Breast epithelium (tissue), 4 donors: ENCODE measurements at places on chromosomes 12 and 14.
A peak's percentile ranks its signal among the peaks of the same experiment; 100 is the strongest.

- no peaks in the 10 kb centered on the region for H3K4me1 ChIP-seq
- H3K4me3 ChIP-seq: peak overlapping the region; percentile 43
- H3K27ac ChIP-seq: no peak overlapping the region
- H3K36me3 ChIP-seq: no peaks in the 10 kb centered on the region
- H3K27me3 ChIP-seq: peaks cover 25% of the 10 kb centered on the region
Measured at GRCh38 chr14:103273145-103273744, 60.8 kb upstream of the EIF5 start.

- no peaks in the 10 kb centered on the region for H3K27me3 ChIP-seq
- no peaks in the 10 kb centered on the region for H3K4me1 ChIP-seq
- no peak for DNase-seq
- H3K36me3 ChIP-seq: peaks cover 5% of the 10 kb centered on the region
- no peak overlapping the region for H3K27ac ChIP-seq
Measured at GRCh38 chr12:98653866-98654493, 8.9 kb downstream of the APAF1 start.

- H3K27me3 ChIP-seq: no peaks in the 10 kb centered on the region
- H3K4me1 ChIP-seq: no peaks in the 10 kb centered on the region
- no peak overlapping the region for H3K27ac ChIP-seq
- no peak overlapping the region for H3K4me3 ChIP-seq
- no peaks in the 10 kb centered on the region for H3K36me3 ChIP-seq
- no peak for DNase-seq
Measured at GRCh38 chr12:23854598-23854997, 94.9 kb downstream of the SOX5 start.

DNA sequence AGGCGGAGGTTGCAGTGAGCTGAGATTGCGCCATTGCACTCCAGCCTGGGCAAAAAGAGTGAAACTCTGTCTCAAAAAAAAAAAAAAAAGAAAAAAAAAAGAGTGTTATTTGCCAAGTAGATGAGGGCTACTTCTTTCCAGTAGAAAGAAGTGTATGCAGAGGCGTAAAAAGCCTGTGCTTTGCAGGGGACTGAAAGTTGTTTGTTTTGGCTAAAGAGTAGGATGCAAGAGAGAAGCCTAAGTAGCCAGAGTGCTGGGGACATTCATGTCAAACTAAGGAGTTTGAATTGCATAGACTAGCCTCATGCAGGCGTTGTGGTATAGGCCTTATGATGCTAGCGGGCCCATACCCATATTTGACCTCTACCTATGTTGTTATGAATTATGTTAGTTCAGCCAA, 9.5 kb downstream of the HSD17B6 start:
- DNase-seq: no peak
- H3K4me3 ChIP-seq: no peak overlapping the region
- H3K27ac ChIP-seq: no peak overlapping the region
- no peaks in the 10 kb centered on the region for H3K4me1 ChIP-seq
- no peaks in the 10 kb centered on the region for H3K36me3 ChIP-seq
- H3K27me3 ChIP-seq: no peaks in the 10 kb centered on the region

DNA sequence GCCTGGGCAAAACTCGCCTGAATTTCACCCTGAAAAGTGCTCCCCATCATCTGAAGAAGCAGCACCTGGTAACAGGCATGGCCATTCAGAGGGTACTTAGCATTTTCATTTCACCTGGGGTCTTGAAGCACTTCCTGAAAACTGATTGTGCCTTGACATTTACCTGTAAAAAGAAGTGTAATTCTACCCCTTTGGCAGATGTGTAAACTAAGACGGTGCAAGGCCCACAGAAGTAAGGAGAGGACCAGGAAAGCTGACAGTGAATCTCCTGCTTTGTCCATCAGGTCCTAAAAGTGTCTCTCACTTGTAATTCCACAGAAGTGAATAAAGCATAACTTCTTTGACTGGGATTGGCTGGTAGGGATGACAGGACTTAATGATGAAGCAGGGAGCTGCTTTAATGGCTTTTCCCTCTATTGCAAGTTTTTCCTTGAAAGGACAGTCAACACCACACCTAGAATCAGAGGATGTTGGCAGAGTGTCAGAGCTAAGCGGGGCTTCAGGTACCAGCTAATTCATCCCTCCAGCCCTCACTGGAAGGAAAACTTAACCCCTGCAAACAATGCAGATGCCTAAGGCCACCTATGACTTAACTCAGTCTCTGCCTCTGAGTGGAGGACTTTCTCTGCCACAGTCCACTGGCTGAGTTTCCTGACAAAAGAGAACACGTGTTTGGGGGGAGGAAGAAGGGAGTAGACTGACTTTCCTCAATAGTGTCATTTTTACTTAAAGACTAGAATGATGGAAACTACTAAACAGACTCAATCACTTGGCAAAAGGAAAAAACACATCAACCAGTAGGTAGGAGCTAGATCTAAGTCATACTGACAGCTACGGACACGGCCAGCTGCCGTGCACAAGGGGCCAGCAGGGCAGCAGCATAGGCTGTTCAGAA, 74.7 kb downstream of the NUAK1 start:
- DNase-seq: no peak
- H3K27ac ChIP-seq: peak overlapping the region; percentile 9
- no peaks in the 10 kb centered on the region for H3K27me3 ChIP-seq
- no peak overlapping the region for H3K4me3 ChIP-seq
- no peaks in the 10 kb centered on the region for H3K4me1 ChIP-seq

DNA sequence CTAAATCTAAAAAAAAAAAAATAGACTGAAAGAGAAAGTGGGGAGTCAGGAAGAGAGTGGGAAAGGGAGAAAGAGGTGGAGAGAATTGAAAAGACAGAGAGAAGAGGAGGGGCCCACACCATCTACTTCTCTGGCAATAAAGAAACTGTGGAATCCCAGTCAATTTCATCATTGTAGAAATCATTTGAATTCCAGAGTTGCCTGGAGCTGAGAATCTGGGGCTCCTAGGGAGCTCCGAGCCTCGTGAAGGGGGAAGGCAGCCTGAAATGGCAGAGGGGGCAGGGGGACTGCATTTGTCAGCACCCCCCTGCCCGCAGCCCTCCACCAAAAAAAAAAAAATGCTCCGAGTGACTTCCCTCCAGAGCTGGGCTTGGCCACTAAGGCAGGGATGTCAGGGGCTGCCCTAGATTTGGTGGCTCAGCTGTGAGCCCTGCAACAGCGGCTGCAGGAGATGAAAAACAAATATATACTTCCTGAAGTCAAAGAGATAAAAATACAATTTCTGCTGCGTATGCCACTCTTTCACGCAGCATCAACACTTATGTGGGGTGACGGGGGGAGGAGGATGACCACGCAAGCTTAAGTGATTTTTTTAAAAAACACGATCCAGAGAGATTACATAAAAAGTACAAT, 80.5 kb downstream of the BCL11B start:
- DNase-seq: no peak
- no peaks in the 10 kb centered on the region for H3K36me3 ChIP-seq
- peak overlapping the region; percentile 53 for H3K27ac ChIP-seq
- peak overlapping the region; percentile 26 for H3K4me3 ChIP-seq
- no peaks in the 10 kb centered on the region for H3K27me3 ChIP-seq
- H3K4me1 ChIP-seq: no peaks in the 10 kb centered on the region

GRCh38 chr12:537772-538171, 78.0 kb downstream of the B4GALNT3 start:
- H3K4me1 ChIP-seq: no peaks in the 10 kb centered on the region
- no peaks in the 10 kb centered on the region for H3K27me3 ChIP-seq
- no peaks in the 10 kb centered on the region for H3K36me3 ChIP-seq
- no peak overlapping the region for H3K4me3 ChIP-seq
- peak; percentile 69 for DNase-seq

DNA sequence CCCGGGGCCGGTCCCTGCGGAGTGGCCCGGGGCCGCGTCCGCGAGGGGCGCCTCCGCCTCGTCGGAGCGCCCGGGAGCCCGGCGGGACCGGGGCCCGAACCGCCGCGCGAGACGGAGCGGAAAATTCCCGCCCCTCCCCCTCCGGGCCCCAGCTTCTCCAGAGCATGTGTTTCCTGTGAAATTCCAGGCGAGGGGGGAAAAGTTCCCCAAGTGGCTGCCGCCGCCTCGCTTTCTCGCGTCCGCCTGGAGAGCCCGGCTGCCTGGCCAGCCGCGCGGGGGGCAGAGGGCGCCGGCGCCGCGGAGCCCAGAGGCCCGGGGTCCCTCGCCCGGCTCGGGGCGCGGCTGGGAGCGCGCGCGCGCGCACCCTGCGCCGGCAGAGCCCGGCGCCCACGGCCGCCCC, 904 bp downstream of the CACNA1C start:
- no peaks in the 10 kb centered on the region for H3K27me3 ChIP-seq
- H3K36me3 ChIP-seq: no peaks in the 10 kb centered on the region
- no peak for DNase-seq
- H3K4me3 ChIP-seq: peak overlapping the region; percentile 58
- no peaks in the 10 kb centered on the region for H3K4me1 ChIP-seq
- peak overlapping the region; percentile 74 for H3K27ac ChIP-seq

- no peak overlapping the region for H3K4me3 ChIP-seq
- H3K36me3 ChIP-seq: no peaks in the 10 kb centered on the region
- H3K27me3 ChIP-seq: no peaks in the 10 kb centered on the region
- H3K27ac ChIP-seq: no peak overlapping the region
Measured at GRCh38 chr14:62759796-62760195, 285.5 kb downstream of the KCNH5 start.

DNA sequence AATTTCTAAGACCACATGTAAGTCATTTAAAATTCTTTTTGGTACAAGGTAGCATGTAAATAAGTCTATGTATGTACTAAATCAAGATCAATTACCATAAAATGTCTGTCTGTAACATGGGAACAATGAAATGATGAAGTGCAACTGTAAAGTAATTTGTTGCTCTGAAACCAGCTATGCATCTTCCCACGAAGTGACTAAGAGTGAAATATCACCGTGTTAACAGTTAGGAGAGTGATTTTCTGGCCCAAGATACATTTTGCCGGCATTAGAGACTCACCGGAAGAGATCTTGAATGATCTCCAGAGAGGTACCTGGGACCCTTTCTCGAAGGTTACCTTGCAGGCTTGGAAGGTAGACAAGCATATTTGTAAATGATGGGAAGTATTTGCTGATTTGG, 105.8 kb downstream of the SAMD4A start:
- no peak for DNase-seq
- H3K36me3 ChIP-seq: no peaks in the 10 kb centered on the region

DNA sequence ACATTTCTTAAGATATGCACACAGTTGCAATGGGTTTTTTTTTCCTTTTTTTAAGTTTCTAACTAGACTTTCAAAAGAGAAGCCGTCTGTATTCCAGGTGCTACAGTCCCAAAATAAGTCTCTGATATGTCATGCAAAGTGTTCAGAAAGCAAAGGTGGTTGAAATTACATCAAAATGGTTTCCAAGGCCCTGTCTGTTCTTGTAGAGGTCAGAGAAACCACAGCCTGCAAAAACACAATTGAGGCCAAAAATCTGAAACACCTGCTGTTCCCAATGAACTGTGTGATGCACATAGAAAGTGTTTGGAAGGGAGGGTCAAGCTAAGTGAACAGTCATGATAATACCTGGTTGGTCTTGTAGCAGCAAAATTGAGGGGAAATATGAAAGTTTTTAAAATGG, 91.0 kb downstream of the VRK1 start:
- no peak overlapping the region for H3K4me3 ChIP-seq
- H3K27me3 ChIP-seq: no peaks in the 10 kb centered on the region
- H3K27ac ChIP-seq: no peak overlapping the region
- no peaks in the 10 kb centered on the region for H3K4me1 ChIP-seq

DNA sequence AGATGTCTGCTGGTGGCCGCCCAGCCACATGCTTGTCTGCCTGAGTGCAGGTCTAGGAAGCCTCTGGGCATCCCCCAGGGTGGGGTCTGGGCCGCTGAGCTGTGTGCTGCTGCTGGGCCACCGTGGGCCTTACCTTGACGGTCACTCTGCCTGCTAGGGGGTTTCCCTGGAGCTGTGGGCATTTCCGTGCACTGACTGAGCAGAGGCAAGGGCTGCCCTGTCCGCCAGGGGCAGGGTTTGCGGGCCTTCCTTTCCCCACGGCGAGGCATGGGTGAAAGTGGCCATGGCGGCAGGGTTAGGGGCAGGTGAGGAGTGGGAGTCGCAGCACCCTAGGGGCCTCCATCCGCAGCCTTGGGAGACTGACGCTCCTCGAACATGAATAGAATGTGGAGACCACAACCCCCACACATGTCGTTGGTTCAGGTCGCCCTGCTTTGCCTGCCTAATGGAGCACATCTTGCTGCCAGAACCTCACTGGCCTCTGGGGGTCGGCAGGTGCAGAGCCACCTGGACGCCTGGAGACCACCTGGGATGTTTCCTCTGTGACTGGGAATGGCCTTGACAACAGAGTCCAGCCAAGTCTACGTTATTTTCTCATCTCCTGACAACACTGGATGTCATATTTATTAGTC, 2.5 kb downstream of the ZBTB42 start:
- H3K4me1 ChIP-seq: peaks cover 10% of the 10 kb centered on the region
- H3K4me3 ChIP-seq: no peak overlapping the region
- H3K36me3 ChIP-seq: no peaks in the 10 kb centered on the region

GRCh38 chr12:75883241-75883640, 148.3 kb downstream of the PHLDA1 start:
- H3K4me3 ChIP-seq: no peak overlapping the region
- H3K27ac ChIP-seq: no peak overlapping the region
- H3K36me3 ChIP-seq: no peaks in the 10 kb centered on the region
- H3K4me1 ChIP-seq: peaks cover 6% of the 10 kb centered on the region

DNA sequence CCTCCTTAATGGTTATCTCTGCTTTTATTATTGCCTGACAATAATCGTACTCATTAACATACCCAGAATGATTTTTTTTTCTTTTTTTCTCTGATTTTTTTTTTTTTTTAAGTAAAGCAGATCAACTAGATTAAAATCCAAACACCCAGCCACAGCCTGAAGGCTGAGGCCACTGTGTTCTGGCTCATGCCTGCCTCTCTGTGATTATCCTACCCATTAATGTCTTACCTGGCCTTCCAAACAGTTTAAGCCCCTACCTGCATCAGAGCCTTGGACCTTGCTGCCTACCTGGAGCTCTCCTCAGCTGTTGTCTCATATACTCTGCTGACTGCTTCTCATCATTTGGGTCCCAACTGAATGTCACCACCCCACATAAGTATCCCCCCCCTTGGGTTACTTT, 6.8 kb upstream of the TMED10 start:
- H3K27ac ChIP-seq: peak overlapping the region; percentile 86
- no peaks in the 10 kb centered on the region for H3K27me3 ChIP-seq
- H3K4me3 ChIP-seq: no peak overlapping the region
- peaks cover 6% of the 10 kb centered on the region for H3K4me1 ChIP-seq

DNA sequence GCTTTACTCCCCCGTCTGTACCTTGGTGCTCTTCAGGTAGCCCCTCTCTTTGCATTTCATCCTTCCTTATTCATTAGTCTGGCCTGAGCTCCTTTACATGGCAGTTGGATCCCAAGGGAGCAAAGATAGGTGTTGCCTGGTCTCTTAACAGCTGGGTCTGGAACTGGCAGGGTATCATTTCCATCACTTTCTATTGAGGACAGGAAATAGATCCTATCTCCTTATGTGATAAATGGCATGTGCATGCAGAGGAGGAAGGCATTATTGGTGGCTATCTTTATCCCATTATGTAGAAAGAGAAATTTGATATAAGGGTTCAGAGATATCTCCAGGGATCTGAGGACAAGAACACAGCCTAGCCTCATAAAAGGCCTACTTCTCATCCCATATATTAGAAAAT, 54.6 kb upstream of the OAS1 start:
- no peaks in the 10 kb centered on the region for H3K27me3 ChIP-seq
- DNase-seq: no peak
- no peaks in the 10 kb centered on the region for H3K4me1 ChIP-seq
